ENCODE measurements at places on chromosomes 16 and 17. TPM values are rescaled to one million over a fixed set of nuclear protein-coding genes. Genes with fewer than 3 reads are reported as not detected.

The BLTP2 gene
- 160 TPM for total RNA-seq

GRCh38 chr17:59155439-59156177, at the start of gene PRR11:
TSS of gene PRR11 (plus strand) at chr17:59155746. CDS start at chr17:59169753, 14,007 bp downstream.
- no peaks in the 10 kb centered on the region for H3K36me3 ChIP-seq
- DNase-seq: peak; percentile 100
- H3K4me3 ChIP-seq: peak within 1 kb of the TSS; percentile 90

The CES1 gene
- total RNA-seq: 41.1 TPM

DNA sequence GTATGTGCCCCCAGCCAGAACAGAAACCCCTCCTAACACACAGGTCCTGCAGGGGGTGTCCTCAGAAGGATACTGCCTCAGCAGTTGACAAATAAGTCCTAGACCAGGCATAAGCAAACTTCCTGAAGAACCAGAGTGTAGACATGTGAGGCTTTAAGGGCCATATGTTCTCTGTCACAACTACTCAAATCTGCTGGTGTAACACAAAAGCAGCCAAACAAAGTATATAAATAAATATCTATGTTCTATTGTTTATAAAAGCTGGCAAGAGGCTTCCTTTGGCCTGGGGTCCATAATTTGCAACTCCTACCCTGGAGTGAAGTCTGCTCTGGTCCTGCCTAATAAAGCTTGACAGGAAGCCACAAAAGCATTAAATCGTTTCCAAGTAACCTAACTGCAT, 9.9 kb downstream of the FAM83G start:
- H3K36me3 ChIP-seq: no peaks in the 10 kb centered on the region
- H3K27me3 ChIP-seq: no peaks in the 10 kb centered on the region
- H3K27ac ChIP-seq: no peak overlapping the region

DNA sequence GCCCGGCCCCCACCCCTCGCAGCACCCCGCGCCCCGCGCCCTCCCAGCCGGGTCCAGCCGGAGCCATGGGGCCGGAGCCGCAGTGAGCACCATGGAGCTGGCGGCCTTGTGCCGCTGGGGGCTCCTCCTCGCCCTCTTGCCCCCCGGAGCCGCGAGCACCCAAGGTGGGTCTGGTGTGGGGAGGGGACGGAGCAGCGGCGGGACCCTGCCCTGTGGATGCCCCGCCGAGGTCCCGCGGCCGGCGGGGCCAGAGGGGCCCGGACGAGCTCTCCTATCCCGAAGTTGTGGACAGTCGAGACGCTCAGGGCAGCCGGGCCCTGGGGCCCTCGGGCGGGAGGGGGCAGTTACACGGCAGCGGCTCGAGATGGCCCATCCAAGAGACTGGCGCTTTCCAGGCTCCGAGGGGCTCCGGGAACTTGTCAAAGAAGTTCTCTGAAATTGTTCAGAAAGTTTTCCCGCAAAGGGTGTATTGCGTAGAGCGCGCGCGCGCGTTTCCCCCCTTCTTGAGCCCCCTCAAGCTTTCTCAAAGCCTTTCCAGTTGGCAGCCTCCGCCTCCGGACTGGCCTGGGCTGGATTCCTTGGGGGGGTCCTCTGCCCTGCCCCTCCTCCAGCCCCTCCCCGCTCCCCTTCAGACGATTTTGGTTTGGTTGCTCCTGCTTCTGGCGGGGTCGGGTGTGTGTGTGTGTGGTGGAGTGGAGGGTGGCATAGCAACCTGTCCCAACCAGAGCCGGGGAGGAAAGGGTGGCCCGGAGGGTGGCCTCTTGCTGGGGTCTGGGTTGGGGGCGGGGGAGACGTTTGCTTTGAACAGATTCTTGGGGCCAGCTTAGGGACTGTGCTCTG, 504 bp downstream of the ERBB2 start:
- H3K4me1 ChIP-seq: peaks cover 4% of the 10 kb centered on the region
- no peaks in the 10 kb centered on the region for H3K36me3 ChIP-seq
- H3K27ac ChIP-seq: peak overlapping the region; percentile 32

The SHBG gene
- total RNA-seq: 0.33 TPM

DNA sequence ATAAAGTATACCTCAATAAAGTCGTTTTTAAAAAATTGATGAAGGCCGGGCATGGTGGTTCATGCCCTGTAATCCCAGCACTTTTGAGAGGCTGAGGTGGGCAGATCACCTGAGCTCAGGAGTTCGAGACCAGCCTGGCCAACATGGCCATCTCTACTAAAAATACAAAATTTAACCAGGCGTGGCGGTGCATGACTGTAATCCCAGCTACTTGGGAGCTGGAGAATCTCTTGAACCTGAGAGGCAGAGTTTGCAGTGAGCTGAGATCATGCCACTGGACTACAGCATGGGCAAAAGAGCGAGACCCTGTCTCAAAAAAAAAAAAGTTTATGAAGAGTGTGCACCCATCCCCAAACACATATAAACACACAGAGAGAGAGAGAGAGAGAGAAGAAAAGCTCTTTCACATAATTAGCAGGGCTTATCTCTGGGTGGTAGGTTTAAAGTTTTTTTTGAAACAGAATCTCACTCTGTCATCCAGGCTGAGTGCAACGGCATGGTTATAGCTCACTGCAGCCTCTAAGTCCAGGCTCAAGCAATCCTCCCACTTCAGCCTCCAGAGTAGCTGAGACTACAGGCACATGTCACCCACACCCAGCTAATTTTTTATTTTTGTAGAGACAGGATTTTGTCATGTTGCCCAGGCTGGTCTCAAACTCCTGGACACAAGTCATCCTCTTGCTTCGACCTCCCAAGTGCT, 3.0 kb downstream of the SREBF1 start:
- H3K4me3 ChIP-seq: no peak overlapping the region
- H3K27me3 ChIP-seq: no peaks in the 10 kb centered on the region
- H3K27ac ChIP-seq: no peak overlapping the region
- H3K36me3 ChIP-seq: peaks cover 1% of the 10 kb centered on the region

DNA sequence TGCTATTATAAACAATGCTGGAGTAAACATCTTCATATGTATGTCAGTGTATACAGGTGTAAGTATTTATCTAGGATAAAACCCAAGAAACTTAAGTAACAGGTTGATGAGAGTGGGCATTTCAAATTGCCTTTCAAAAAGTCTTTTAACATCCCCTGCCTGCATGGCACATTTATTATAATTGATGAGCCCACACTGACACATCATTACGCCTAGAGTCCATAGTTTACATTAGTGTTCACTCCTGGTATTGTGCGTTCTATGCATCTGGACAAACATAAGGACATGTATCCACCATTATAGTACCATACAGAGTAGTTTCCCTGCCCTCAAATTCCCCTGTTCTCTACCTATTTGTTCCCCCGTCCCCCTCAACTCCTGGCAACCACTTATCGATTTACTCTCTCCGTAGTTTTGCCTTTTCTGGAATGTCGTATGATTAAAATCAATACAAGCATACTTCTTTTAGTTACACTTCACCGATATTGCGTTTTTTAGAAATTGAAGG, 53.7 kb downstream of the NACA2 start:
- H3K36me3 ChIP-seq: no peaks in the 10 kb centered on the region
- no peaks in the 10 kb centered on the region for H3K27me3 ChIP-seq

GRCh38 chr16:21239646-21240045, 6.1 kb downstream of the ANKS4B start:
- no peaks in the 10 kb centered on the region for H3K27me3 ChIP-seq
- H3K36me3 ChIP-seq: no peaks in the 10 kb centered on the region
- no peaks in the 10 kb centered on the region for H3K4me1 ChIP-seq

- peak overlapping the region; percentile 88 for H3K4me3 ChIP-seq
- H3K27me3 ChIP-seq: no peaks in the 10 kb centered on the region
- DNase-seq: no peak
- H3K4me1 ChIP-seq: peaks cover 3% of the 10 kb centered on the region
Measured at GRCh38 chr17:42555122-42555622, 2.4 kb downstream of the HSD17B1 start.

- no peak overlapping the region for H3K27ac ChIP-seq
- peaks cover 9% of the 10 kb centered on the region for H3K4me1 ChIP-seq
- peak; percentile 44 for DNase-seq
- no peaks in the 10 kb centered on the region for H3K36me3 ChIP-seq
- H3K27me3 ChIP-seq: no peaks in the 10 kb centered on the region
Measured at GRCh38 chr17:27351759-27352158, 57.8 kb downstream of the WSB1 start.

GRCh38 chr16:68279726-68280558, 15.6 kb downstream of the SLC7A6 start:
- H3K27me3 ChIP-seq: no peaks in the 10 kb centered on the region
- H3K4me3 ChIP-seq: no peak overlapping the region
- no peaks in the 10 kb centered on the region for H3K4me1 ChIP-seq
- H3K27ac ChIP-seq: no peak overlapping the region
- no peak for DNase-seq

- no peaks in the 10 kb centered on the region for H3K27me3 ChIP-seq
- H3K36me3 ChIP-seq: no peaks in the 10 kb centered on the region
- no peak for DNase-seq
- no peak overlapping the region for H3K27ac ChIP-seq
Measured at GRCh38 chr16:14476183-14476582, 153.9 kb downstream of the PARN start.

The GAST gene
- not detected for total RNA-seq

GRCh38 chr16:20393801-20394577, 10.5 kb downstream of the PDILT start:
- no peaks in the 10 kb centered on the region for H3K36me3 ChIP-seq
- H3K27ac ChIP-seq: no peak overlapping the region
- H3K4me1 ChIP-seq: no peaks in the 10 kb centered on the region
- no peak overlapping the region for H3K4me3 ChIP-seq
- no peak for DNase-seq

DNA sequence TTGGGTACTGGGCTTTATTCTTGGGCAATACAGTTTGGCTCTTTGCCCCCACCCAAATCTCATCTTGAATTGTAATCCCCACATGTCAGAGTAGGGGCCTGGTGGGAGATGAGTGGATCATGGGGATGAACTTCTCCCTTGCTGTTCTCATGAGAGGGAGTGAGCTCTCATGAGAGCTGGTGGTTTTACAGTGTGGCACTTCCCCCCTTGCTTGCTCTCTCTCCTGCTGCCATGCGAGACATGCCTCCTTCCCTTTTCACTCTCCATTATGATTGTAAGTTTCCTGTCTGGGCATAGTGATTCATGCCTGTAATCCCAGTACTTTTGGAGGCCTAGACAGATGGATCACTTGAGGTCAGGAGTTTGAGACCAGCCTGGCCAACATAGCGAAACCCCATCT, 18.1 kb upstream of the CNEP1R1 start:
- H3K27me3 ChIP-seq: no peaks in the 10 kb centered on the region
- DNase-seq: no peak
- H3K4me3 ChIP-seq: no peak overlapping the region
- H3K4me1 ChIP-seq: no peaks in the 10 kb centered on the region

GRCh38 chr17:9185142-9185541, 163.8 kb downstream of the NTN1 start:
- H3K4me3 ChIP-seq: no peak overlapping the region
- DNase-seq: no peak
- H3K36me3 ChIP-seq: no peaks in the 10 kb centered on the region
- H3K27me3 ChIP-seq: peaks cover 2% of the 10 kb centered on the region

The PRDM7 gene
- not detected for total RNA-seq

The HSD3B7 gene
- 32.9 TPM for total RNA-seq

- H3K27ac ChIP-seq: peak overlapping the region; percentile 92
- H3K4me1 ChIP-seq: peaks cover 17% of the 10 kb centered on the region
- peak; percentile 99 for DNase-seq
Measured at GRCh38 chr17:67491009-67491680, 114.1 kb downstream of the PITPNC1 start.
